NCI-H526 (cell line): ENCODE measurements at places on chromosomes 6 and 20.

- DNase-seq, result no peak
Measured at GRCh38 chr6:70099732-70100131, 203.2 kb downstream of the COL9A1 start.

- DNase-seq, result no peak
Measured at GRCh38 chr6:37130704-37131103, 39.2 kb upstream of the PIM1 start.

GRCh38 chr20:8903655-8904605 is 165.0 kb upstream of the PLCB4 start:
- DNase-seq, result no peak

DNA sequence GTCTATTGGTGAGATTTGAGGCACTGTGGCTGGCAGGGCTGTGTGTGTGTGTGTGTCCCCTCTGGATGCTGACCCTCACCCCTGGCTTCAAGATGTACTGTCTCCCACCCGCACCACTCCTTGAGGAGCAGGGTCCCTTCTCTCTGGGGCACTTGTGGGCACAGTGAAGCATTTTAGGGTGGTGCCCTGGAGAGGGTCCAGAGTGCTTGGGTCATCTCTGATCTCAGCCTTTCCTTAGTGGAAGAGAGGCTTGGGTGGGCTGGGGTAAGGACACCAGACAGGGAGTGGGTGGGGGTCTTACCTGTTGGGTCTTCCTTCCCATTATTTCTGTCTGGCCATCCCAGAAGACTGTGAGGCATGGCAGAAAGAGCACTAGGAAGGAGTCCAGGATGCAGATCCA is 66.1 kb downstream of the EFCAB8 start:
- no peak for DNase-seq

- DNase-seq, result peak; percentile 8
Measured at GRCh38 chr6:19204445-19204844, 632.7 kb upstream of the ID4 start.

- DNase-seq, result no peak
Measured at GRCh38 chr6:111274593-111275217, 187.4 kb downstream of the SLC16A10 start.
